ENCODE measurements at places on chromosomes 12 and 14.

DNA sequence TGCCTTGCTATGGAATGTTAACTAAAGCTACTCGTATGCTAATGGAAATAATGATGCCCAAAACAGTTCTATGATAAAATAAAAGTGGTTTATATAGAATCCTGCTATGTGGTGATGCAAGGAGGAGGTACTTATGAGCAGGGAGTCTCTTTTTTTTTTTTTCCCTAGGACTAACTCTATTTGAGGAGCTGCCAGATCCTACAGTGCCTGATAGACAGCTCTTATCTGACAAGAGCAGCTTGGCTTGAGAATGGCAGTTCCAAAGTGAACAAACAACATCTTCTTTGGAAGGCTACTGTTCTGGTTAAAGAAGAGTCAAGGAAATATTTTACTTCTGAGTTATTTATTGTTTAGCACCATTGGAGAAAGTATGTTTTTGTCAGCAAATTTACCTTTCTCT lies 10.2 kb upstream of the ACSM4 start:
- no peak for DNase-seq

DNA sequence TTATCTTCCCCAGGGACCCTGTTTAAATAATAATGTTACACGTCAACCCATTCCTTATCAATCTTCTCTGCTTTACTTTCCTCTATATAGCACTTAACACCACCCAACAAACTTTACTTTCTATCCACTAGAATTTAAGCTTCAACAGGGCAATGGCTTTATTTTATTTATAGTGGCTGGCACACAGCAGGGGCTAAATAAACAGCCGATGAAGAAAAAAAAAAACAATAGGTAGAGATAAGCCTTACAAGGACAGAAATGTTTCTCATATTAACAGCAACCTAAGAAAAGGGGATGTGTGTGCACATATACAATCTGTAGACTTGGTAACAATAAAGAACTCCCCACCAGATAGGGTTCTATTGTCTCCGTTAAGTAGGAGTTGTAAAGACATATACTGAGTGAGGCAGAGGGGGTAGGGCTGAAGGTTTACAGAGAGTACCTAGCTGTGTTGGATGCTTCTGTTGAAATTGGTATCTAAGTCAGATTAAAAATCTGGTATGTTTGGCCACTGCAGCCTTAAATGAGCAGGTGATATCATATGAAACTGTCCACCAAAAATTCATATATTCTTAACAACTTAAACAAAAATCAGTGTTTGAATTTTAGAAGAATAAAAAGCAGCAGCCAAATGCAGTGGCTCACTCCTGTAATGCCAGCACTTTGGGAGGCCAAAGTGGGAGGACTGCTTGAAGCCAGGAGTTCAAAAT lies 24.7 kb upstream of the AP4S1 start:
- no peak for DNase-seq

DNA sequence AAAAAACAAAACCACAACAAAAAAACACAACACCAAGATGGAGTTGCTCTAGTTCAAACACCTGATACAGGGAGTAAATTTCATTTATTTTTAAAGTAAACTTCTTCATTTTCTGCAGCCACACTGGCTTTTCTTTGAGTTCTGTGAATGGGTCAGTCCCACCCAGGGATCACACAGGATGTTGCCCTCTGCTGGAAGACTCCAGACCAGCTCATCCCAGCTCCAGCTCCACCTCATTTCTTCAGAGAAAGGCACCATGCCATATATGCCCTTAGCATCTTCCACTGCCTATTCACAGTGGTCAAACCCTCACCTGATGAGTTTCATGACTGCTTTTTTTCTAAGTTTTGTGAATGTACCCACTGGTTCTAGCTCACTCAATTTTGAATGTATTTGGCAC lies 8.0 kb downstream of the GLIPR1 start:
- DNase-seq: no peak

- no peak for DNase-seq
Observed at GRCh38 chr14:91354979-91355685, 62.5 kb downstream of the CCDC88C start.

DNA sequence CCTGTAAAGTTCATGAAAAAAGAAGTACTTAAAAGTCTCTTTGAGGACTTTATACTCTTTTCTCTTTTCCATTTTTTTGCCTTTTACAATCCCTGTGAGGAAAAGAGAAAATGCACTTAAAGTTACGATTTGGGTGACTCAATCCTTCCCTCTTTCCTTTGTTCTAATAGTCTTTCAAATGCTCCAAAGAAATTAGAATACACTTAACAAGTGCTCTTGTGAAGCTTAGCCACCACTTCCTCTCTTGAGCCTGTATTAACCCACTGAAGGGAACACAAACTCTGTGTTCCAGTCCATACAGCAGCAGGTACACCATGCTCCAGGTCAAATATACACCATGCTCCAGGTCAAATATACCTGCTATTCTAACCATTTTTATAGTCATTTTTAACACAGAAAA lies 581.1 kb upstream of the MGAT4C start:
- no peak for DNase-seq

DNA sequence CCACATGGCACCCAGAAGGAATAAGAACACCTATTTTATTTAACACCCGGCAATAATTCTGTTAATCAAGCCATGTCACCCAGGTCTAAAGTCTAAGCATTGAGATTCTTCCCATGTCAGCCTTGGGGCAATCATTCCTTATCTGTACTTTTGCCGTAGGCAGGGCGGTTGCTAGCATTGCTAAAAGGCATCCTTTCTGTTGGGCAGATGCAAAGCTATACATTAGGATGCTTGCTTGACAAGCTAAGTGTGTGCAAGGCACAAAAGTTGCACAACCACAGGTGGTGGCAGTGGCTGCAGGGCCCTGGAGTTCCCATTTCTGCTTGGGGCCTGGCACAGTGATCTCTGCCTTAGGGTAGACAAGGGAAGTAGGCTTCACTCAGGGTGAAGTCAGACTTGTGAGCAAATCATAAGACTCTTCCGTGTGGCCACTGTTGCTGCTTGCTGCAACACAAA lies 12.5 kb upstream of the GALNT6 start:
- DNase-seq: no peak

- no peak for DNase-seq
Observed at GRCh38 chr12:32312049-32312670, 87.2 kb upstream of the FGD4 start.

DNA sequence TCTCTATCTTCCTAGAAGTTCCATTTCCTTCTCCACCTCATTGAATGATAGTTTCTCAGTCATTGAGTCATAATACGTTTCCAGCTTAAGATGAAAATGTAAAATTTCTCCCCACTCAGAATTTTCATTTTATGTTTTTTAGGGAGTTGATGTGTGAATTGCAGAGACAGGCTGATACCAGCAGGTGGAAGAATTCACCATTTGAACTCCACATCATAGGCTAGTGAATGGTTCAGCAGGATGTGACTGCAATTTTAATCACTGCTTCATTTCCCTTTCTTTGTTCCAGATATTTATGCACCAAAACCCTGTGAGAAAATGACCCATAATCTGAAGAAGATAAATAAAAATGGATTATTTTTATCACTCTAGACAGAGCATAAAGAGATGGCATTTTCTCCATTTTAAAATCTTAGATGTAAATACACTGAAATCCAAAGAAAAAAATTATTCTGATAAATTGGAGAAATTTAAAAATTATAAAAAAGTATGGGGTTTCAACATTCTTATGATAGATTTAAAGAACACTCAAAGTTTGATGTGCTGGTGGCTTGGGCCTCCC lies 10.6 kb upstream of the PYGL start:
- no peak for DNase-seq

- DNase-seq: no peak
Observed at GRCh38 chr12:21647179-21647578, 10.5 kb downstream of the LDHB start.

DNA sequence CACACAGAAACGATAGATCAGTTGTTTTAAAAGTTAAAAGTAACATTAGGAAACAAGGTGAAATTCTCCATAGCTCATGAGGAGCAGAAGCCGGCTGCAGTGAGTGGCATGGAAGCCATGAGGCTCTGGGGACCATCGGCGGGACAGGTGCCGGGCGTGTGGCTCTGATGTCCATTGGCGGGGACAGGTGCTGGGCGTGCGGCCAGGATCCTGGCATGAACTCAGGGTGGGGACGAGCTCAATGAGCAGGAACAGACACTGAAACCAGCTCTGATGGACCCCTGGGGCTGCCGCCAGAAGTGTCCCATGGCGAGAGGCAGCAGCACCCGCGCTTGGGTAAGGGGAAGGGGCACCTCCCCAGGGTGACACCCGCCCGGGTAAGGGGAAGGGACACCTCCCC lies 75.1 kb downstream of the NOC4L start:
- DNase-seq: no peak

DNA sequence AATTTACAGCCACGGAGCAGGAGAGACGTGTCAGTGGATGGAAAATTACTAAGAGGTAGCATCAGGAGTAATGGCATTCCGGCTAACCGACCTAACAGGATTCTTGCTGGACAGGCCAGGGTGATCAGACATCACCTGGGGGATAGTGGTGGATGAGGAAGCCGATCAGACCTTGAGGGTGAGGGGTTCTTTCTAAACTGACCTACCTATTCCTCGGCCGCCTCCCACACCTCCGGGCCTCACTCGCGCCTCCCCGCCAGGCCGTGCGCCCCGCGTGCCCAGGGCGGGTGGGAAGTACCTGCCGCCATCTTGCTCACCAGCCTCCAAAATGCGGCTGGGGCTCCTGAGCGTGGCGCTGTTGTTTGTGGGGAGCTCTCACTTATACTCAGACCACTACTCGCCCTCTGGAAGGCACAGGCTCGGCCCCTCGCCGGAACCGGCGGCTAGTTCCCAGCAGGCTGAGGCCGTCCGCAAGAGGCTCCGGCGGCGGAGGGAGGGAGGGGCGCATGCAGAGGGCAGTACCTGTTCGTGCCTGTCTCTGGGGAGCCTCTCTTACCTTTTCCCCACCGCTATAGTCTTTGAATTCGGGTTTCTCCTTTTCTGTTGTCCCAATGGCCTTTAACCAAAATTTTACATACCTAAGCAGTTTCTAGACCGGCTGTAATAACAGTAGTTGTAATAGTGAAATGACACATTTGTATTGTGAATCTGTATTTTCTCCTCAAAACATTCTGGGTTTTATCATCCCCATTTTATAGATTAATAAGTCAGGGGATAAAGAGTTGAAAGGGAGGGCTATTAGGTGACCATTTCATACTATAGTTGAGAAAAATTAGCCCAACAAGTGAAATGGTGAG lies at the start of gene TMPRSS12:
TSS of gene TMPRSS12 (plus strand) at position 290 of the 857 bp plus-strand sequence. CDS start at position 329, 39 bp downstream.
- DNase-seq: no peak

GRCh38 chr12:51389302-51389999 lies 1.8 kb downstream of the GALNT6 start:
- no peak for DNase-seq

DNA sequence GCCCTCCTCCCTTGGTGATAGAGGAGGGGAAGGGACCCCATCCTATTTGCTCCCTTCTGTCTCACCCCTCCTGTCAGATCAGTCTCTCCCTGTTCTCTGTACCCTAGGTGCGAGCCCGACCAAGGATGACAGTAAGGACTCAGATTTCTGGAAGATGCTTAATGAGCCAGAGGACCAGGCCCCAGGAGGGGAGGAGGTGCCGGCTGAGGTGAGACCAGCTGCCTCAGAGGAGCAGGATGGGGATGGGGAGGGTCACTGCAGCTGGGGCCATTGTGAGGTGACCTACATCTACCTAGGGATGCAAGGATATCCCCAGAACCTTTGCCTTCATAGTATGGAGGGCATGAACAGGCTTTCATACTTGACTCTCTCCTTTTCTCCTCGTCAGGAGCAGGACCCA lies 22.2 kb downstream of the AGAP2 start:
- DNase-seq: no peak

GRCh38 chr14:74459289-74459946 lies 33.4 kb upstream of the SYNDIG1L start:
- DNase-seq: peak; percentile 7

- no peak for DNase-seq
Observed at GRCh38 chr14:76826122-76826521, at the start of gene LRRC74A. TSS of gene LRRC74A (plus strand) at chr14:76826408. CDS start at chr14:76826698, 290 bp downstream.

DNA sequence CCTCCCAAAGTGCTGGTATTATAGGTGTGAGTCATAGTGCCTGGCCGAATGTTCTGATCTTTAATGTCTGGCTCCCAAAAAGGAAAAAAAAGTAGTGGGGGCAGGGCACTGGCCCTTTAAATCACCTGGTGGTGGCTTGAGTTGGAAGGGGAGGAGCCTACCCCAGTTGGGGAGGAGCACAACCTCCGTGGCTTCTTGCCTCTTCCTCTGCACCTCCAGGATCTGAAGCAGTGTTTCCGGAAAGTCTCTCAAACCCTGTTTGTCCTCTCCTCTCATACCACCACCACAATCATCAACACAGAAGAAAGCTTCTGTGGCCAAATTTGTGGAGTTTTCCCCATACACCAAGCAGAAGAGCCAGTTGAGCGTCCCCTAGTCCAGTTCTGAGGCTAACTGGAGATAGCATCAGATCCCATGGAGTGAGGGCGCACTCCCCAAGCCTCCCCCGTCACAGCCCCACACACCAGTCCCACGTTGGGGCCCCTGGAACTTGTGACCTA lies 24.3 kb upstream of the RCOR1 start:
- peak; percentile 27 for DNase-seq

GRCh38 chr14:103871596-103872480 lies 24.5 kb upstream of the PPP1R13B start:
- peak; percentile 64 for DNase-seq

DNA sequence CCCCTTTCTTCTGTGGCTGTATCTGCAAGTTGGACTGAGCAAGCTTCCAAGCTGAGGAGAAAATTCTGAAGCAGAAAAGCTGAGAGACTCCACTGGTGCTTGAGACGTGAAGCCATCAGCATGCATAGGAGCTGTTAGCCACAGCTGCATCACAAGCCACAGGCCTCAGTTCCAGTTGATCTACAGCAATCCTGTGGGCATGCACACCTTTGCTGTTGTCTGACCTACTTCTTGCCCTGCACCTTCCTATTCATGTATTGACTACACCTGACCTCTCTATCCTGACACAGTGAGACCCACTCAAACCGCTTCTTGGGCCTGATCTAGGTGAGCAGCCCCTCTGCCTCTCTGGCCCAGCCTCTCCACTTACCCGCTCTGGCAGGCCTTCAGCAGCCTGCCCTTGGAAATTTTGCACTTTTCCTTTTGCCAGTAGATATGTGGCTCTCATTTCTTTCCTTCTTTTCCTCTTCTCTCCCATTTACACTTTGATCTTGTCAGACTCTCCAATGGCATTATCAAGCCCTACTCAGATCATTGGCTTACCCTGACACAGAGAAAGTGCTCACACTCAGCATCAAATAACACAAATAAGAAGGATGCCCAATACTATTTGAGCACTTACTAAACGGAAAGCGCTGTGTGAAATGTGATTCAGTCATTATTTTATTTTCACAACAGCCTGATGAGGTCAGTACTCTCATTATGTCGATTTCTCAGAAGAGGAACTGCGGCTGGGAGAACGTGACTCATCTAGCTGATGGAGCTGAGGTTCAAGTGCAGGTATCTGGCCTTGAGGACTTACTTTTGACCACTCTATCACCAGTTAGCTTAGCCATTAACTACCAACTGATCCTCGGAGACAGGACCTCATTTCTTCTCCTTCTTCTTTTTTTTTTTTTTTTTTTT lies 21.9 kb upstream of the PTGR2 start:
- no peak for DNase-seq

DNA sequence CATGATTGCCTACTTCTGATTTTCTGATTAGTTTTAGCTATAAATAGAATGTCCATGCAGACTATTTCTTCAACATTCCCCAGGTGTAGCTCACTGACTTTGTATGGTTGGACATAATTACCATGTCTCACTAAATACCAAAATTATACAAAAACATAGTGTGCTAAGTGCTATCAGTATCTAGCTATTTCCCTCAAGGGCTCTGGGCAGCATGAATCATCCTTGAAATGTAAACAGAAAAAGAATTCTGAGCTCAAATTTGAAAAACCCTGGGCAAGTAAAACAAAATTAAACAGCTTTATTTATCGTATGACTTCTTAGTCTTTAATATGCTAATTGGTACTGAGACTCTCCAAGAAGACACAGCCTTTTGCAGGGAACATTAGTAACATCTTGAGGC lies 82.9 kb downstream of the SPATA7 start:
- no peak for DNase-seq

GRCh38 chr14:50790589-50790988 lies 40.4 kb downstream of the NIN start:
- DNase-seq: no peak

Measured in stimulated activated CD4-positive, alpha-beta T cell treated with anti-CD3 and anti-CD28 coated beads, Interleukin-1b, Interleukin-23, amount 100 ng/mL, for 4 hours (primary cell).